Stimulated activated CD8-positive, alpha-beta memory T cell treated with anti-CD3 and anti-CD28 coated beads, Interleukin-12 subunit alpha, Interleukin-12 subunit beta, amount 100 ng/mL, for 1 hour (primary cell): ENCODE measurements at places on chromosomes 12 and 14.

GRCh38 chr14:75941030-75941429 is 40.8 kb downstream of the TGFB3 start:
- DNase-seq, result no peak

- DNase-seq, result no peak
Measured at GRCh38 chr12:115101520-115101919, 417.5 kb upstream of the TBX3 start.

- no peak for DNase-seq
Measured at GRCh38 chr12:94173660-94174265, 25.4 kb downstream of the PLXNC1 start.

GRCh38 chr12:81692008-81692407 is 67.1 kb downstream of the PPFIA2 start:
- DNase-seq, result no peak

GRCh38 chr14:75147423-75148071 is 20.7 kb upstream of the NEK9 start:
- no peak for DNase-seq

DNA sequence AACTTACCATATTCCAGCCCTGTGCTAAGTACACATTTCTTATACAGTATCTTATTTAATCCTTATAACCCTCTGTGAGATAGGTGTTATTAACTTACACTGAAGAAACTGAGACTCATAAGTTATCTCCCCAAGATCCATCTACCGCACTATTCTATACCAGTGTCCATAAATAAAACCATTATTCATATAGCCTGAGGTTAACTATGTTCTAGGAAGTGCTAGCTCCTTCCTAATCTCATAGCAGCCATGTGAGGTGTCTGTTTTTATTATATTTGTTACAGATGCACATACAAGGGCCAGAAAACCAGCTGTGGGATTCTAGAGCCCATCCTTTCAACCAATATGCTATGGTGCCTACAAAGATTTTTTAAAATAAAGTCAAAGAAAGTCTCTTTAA is 100.3 kb upstream of the RAP1B start:
- no peak for DNase-seq

DNA sequence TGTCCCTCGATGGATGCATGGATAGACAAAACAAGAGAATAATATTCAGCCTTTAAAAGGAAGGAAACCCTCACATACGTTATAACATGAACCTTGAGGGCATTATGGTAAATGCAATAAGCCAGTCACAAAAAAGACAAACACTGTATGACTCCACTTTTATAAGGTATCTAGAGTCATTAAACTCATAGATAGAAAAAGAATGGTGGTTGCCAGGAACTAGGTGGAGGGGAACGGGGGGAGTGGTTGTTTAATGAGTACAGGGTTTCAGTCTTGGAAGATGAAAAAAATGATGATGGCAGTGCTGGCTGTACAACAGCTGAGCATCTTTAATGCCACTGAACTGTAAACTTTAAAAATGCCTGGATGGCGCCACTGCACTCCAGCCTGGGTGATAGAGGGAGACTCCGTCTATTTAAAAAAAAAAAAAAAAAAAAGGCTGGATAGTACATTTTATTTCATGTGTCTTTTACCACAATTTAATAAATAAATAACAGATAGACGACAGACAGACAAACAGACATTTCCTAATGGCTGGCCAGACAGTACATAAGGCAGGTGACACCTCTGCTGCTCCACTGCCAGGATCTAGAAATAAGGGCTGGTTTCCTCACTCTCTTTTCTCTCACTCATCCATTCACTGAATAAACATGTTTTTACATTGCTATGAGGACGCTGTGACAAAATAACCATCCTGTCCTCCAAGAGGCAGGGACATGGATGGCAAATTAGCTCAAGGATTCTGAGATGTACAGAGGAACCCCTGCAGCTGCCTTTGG is 118.8 kb downstream of the FOXN3 start:
- DNase-seq, result no peak

DNA sequence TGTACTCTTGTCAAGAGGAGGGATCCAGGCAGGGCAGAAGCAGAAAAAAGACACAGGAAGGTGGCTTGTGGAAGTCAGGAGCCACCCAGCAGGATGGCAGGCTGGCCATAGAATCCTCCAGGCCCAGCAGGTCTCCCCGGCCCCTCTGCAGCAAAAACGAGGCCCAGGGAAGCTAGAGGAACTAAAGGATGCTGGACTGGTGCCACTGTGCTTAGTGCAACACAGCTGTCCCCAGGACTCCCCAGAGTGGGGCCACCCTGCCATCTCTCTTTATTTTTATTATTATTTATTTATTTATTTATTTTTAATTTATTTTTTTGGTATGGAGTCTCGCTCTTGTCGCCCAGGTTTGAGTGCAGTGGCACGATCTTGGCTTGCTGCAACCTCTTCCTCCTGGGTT is 54.1 kb downstream of the PITPNM2 start:
- no peak for DNase-seq

GRCh38 chr12:6352193-6353173 is 10.6 kb upstream of the TNFRSF1A start:
- DNase-seq, result no peak

DNA sequence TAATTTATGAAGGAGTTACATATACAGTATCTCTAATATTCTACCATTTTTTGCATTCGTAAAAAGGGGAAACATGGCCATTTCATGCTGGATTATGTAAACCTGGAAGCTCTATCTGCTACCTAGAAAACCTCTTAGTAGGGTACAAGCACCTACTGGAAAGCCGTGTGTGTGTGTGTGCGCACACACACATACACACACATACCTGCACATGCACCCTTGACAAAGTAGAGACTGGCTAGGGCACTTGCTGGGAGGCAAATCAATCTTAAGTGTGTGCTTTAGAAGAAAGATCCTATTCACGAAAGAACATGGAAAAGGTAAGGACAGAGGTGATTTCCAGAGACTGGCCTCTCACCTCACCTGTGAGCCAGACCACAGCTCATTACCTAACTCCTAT is 190.8 kb downstream of the SLC5A8 start:
- no peak for DNase-seq

GRCh38 chr14:105493921-105494605 is 3.0 kb downstream of the TEDC1 start:
- no peak for DNase-seq

GRCh38 chr14:60651086-60651795 is 2.0 kb upstream of the SIX1 start:
- DNase-seq, result no peak

GRCh38 chr12:94333396-94333795 is 126.3 kb downstream of the CEP83 start:
- no peak for DNase-seq

DNA sequence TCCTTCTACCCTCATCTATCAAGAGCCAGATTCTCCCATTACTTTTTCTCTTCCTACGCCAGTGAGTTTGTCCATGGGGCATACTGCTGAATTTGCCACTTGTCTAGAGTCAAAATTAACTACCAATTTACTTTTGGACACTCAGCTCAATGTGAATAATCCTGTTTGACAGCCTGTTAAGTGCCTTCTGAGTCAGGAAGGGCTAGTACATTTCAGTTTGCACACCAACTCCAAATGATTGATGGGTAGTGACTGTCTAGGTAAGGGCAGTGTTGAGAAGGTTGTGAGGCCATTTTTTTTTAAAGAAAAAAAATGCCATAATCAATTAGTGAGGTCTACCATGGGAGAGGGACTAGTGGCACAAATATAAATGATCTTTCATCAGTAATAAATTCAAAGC is 21.8 kb upstream of the TRIM9 start:
- DNase-seq, result no peak

- DNase-seq, result no peak
Measured at GRCh38 chr12:51973560-51973959, 22.1 kb downstream of the ACVR1B start.

DNA sequence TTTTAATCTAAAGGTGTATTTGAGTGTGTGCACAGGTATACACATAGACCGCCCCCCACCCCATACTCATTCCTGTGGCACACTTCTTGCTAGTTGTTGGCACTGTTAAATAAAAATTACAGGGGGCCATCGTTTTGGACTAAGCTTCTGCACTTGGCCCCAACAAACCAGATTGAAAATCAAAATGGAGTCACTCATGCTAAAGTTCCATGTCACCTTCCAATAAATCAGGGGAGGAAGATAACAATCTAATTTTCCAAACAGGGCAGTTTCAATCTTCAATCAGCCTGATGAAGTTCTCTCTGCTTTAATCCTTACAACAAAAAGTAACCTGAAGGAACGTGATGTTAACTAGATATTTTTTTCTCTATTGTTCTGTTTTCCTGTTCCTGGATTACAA is 78.2 kb downstream of the RGS6 start:
- no peak for DNase-seq

DNA sequence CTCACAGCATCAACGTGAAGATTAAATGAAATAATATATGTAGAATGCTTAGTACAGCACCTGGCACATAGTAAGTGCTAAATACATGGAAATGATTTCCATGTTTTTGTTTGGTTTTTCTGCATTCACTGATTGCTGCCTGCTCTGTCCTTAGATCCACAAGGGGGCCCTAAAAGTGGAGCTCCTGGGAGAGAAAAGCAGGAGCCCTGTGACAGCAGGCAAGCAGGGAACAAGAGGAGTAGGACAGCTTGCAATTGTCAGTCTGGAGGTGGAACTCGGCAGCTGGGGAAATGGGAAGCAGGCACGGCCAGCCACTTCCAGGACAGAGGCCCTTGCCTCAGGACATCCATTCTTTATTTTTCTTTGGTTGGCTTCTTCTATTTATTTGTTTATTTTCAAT is 292.9 kb downstream of the BMP4 start:
- DNase-seq, result no peak
